Activated B cell treated with CpG ODN at 0.5 μM for 24 hours (primary cell): ENCODE measurements at places on chromosomes 5 and 9. TPM values are rescaled to one million over a fixed set of nuclear protein-coding genes. Genes with fewer than 3 reads are reported as not detected.

- H3K27me3 ChIP-seq, result no peaks in the 10 kb centered on the region
- H3K27ac ChIP-seq, result peak overlapping the region; percentile 75
- DNase-seq, result peak; percentile 75
- peaks cover under 1% of the 10 kb centered on the region for H3K36me3 ChIP-seq
- peak overlapping the region; percentile 76 for H3K4me3 ChIP-seq
- H3K4me1 ChIP-seq, result peaks cover 11% of the 10 kb centered on the region
Observed at GRCh38 chr9:137461663-137462395, 2.7 kb upstream of the NSMF start.

GRCh38 chr9:33197279-33198152 is 30.4 kb upstream of the B4GALT1 start:
- no peaks in the 10 kb centered on the region for H3K27me3 ChIP-seq
- H3K4me1 ChIP-seq, result peaks cover 15% of the 10 kb centered on the region
- no peaks in the 10 kb centered on the region for H3K36me3 ChIP-seq
- no peak overlapping the region for H3K27ac ChIP-seq
- no peak for DNase-seq

DNA sequence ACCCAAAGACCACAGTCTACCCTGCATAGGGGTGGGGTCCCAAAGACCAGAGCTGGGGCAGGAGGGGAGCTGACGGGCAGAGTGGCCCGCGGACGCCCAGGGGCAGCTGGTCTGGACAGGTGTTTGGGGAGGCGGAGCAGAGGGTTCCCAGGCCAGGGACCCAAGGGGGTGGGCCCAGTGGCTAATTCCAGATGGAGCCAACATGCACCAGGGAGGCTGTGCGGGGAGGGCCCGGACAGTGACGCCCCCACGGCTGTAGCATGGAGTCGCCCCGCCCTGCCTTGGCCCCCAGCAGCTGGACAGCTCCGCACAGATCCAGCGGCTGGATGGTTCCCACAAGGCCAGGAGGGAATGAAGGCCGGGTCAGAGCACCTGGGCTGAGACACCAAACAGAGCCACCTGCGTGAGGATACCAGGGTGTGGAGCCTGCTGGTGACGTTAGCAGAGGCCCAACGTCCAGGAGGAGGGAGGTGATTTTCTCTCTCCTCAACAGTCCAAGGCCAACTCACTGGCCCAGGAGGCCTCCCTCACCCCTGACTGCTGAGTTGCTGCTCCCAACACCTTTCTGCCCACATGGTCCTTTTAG is 55.3 kb upstream of the EGFL7 start:
- H3K27ac ChIP-seq, result no peak overlapping the region
- DNase-seq, result no peak
- no peak overlapping the region for H3K4me3 ChIP-seq
- H3K4me1 ChIP-seq, result peaks cover 3% of the 10 kb centered on the region
- no peaks in the 10 kb centered on the region for H3K36me3 ChIP-seq

The TMC1 gene
- not detected in 2 replicates for total RNA-seq

The SCGB3A2 gene
- not detected in 2 replicates for total RNA-seq
